Activated CD8-positive, alpha-beta memory T cell treated with anti-CD3 and anti-CD28 coated beads, Interleukin-2, amount 50 U/mL, for 4 hours (primary cell): ENCODE measurements at places on chromosomes 12 and 14.

GRCh38 chr14:102982852-102983470 is 60.5 kb downstream of the AMN start:
- no peak for DNase-seq

DNA sequence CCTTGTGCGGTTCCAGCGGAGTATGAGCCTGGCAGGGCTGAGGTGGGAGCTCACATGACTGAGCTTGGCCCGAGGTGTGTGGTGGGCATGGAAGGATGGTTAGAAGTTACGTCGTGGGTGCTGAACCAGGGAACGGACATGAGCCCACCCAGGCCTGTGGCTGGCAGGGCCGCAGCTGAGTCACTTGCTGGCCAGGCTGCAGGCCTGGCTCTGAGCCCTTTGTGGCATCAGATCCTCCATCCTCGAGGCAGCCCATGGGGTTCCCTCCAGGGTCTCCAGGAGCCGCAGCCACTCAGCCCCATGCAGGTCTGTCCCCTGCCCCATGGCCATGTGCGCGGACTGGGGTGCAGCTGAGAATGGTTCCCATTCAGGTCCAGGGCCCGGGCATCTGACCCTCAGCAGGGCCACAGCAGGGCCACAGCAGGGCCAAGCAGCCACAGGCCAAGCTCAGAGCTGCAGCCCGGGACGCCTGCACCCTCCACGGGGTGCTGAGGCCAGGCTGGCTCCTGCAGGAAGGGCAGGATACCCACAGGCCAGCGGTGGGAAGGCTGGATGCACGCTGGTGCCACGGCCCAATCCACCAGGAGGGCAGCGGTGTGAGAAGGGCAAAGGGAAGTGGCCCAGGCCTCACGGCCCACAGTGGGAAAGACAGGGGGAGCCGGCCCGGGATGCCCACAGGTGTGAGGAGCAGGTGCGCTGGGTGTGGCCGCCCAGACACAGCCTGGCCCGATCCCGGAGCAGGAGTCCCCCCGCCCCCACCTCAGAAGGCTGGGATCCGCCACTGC is 26.3 kb upstream of the ULK1 start:
- DNase-seq: no peak

DNA sequence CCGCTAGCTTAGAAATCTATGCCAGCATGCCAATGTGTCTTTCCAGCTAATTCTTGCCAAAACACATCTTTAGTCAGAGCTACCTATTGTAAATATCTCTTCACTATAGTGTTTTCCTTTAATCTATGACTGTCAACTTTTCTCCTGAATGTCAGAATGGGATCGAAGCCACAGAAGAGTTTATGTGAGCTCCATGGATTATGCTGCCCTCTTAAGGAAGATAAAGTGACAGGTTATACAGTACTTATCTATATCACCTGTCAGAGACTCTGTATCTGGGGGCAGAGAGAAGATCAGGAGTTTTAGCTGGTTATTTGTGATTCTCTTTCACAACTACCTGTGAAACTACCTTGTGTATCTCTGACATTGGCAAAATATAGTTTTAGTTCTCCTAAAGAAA is 204.3 kb upstream of the SEL1L start:
- no peak for DNase-seq

DNA sequence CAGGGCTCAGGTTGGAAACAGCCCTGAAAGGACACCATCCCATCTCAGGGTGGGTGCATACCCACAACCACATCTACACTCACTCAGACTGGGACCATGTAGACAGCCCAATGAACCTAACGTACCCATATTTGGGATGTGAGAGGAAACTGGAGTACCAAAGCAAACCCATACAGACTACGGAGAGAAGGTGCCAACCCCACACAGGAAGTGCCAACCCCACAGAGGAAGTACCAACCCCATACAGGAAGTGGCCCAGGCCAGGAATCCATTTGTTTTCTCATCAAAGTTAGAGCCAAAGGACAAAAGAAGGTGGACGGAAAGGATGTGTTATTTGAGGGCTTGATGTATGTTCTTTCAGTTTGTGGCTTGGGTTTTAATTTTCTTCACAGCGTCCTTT is 19.5 kb upstream of the SPIC start:
- no peak for DNase-seq

DNA sequence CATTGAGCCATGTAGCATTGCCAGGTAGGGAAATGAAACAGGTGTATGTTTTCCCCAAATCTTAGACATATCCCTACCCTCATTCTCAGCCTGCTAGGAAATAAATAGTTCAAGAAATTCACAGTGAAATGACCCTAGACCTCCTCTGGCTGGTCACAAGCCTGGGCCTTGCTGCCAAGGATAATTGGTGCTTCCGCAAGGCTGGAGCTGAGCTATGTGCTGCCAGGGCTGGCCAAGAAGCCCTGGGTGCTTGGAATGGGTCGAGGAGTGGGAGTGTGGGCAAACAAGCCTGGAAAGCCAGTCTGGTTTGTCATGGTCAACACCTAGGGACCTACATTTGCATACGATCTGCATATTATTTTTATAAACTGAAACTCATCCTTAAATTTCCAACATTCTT is 31.3 kb upstream of the SLC10A1 start:
- DNase-seq: no peak

DNA sequence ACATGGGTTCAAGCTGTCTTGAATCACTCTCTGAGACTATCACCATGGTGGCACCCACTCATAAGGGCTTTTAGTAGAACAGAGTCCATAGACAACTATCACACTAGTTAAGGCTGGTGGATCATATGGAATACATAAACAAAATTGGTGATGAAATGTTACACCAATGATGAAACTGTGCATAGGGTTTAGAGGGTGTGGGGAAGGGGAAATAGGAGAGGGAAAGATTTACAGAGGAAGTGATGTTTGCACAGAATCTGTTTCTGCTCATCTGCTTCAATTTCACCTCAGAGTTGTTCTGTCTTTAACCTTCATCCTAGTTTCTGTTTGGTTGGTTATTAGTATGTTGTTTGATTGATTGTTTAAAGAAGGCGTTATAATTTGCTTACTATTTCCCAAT is 2.4 kb upstream of the RXYLT1 start:
- DNase-seq: no peak
